ENCODE measurements at places on chromosomes 11 and 22.
A peak's percentile ranks its signal among the peaks of the same experiment; 100 is the strongest.

DNA sequence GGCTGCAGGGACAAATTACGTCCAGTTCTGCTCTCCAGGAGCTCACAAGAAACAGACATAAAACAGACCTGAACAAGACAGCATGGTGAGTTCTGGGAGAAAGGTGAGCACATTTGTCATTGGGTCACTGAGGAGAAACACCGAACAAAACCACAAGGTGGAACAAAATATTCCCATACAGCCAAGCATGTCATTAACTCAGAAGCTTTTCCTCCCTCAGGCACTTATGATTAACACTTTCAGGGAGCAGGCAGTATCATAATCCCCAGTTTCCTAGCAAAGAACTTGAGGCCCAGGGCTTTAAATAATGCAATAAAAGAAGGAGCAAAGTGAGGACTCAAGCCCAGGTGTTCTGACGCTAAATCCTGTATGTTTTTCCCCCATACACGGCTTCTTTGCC, 43.0 kb downstream of the P4HA3 start:
- DNase-seq = no peak

- DNase-seq = no peak
Measured at GRCh38 chr11:133907841-133908241, 48.9 kb downstream of the IGSF9B start.

- DNase-seq = peak; percentile 14
Measured at GRCh38 chr22:32674925-32675825, 126.3 kb upstream of the TIMP3 start.

DNA sequence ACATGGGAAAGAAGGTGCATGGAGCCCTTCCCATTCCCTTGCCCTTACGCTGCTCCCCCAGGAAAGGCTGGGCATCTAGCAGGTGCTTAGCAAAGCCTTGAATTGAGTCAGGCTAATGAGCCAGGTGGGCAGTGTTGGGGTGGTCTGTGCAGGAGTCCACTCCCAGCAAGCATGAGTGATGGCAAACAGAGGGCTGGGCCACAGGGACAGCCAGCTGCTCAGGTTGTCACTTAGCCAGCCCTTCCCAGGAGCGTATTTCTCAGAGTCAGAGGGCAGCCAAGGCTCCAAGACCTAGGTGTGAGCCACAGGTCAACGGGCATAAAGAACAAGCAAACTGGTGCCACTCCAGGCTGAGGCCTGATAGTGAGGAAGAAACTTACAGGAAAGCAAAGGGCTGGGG, 149.8 kb downstream of the DSCAML1 start:
- DNase-seq = no peak

DNA sequence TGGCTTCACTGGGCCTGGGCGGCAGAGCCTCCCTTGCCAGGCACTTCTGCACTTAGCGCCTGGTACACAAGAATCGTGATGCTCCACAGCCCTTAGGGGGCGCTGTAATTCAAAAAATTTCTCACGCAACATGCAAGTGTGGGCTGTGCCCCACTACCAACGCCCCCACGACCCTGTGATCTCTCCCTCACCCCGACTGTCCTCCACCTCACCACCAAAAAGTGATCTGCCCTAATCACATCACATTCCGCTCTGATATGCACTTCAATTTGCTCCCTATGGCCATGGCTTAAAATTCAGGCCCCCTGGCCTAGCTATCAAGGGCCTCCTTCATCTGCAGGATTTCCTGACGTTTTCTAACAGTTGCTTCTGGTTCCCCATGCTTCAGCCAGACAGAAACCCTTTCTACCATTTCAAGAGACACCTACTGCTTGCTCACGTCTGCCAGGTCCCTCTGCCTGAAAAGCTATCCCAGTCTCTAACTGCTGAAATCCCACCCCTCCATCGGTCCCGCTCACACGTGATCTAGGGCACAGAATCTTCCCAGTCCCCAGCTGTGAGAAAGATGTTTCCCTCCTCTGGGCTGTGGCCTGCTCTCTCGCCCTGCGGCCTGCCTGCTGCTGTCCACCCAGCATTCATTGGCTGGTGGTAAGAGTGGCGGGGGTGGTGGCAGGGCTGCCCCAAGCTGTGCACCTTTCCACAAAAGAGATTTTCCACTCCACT, 27.9 kb upstream of the LRRC32 start:
- no peak for DNase-seq

DNA sequence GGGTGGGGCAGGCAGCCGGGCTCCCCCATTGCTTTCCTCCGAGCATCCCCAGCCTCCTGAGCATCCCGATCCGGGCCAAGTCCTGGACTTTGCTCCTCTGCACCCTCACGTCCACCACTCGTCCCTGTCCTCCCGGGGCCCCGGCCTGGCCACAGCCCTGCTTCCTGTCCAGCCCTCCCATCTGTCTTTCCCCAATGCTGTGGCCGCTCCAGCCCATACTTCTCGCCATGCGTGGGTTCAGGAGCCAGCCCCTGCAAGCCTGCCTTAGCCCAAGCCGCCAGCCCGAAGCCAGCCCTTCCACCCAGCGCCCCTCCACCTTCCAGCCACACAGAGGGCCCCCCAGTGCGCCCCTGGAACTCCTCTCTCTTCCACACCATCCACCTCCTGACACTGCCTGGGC, 23.8 kb downstream of the MRPL23 start:
- DNase-seq = no peak

- no peak for DNase-seq
Measured at GRCh38 chr11:15141381-15141780, 26.7 kb downstream of the INSC start.

DNA sequence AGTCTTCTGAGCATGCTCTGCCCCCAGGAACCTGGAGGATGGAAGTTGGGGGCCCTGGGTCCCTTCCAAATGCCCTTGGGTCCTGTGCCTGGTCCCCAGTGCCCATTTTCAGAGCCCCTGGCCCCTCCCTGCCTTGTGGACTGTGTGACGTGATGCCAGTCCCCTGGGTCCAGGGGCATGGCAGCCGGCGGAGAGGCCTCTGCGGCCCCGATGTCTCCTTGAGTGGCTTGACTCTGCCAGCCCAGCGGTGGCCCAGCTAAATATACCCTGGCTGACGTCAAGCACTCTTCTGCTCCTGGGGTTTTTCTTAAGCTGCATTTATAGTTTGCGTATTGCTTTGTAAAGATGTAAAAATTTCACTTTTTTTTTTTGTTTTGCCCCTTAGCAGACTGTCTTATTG, 35.2 kb upstream of the PARVG start:
- peak; percentile 23 for DNase-seq

- peak; percentile 19 for DNase-seq
Measured at GRCh38 chr11:84522331-84522730, 1104.8 kb downstream of the DLG2 start.
